MV-4-11 (cell line): ENCODE measurements at places on chromosomes 12 and 14.
A peak's percentile ranks its signal among the peaks of the same experiment; 100 is the strongest.

GRCh38 chr12:108371801-108372344 is 32.8 kb upstream of the CMKLR1 start:
- peak; percentile 62 for DNase-seq

DNA sequence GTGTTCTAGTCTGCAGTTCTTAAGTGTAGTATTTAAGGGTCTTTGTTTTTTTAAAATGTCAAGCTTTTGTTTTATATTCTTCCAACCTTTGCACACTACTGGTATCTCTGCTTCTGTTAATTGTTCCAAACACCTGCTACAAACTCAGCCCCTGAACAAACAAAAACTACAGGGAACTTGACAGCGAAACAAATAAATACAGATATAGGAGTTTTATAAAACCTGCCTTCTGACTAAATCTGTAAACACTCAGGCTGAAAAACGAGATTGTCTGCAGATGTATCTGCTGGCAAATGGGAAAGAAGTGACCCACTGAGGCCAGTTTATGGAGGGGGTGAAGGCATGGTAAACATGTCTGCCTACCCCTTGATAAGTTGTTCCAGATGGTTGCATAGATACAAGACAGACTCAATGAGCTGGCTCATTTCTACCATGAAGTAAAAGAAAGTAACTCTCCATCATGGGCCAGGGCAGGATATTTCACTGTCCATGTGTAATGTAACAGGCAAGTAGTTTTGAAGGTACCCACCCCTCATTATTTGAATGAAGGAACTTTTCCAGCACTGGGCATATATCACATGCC is 75.6 kb downstream of the LMO3 start:
- no peak for DNase-seq

- DNase-seq, result peak; percentile 23
Observed at GRCh38 chr14:72588521-72588920, 305.4 kb downstream of the DPF3 start.

- DNase-seq, result no peak
Observed at GRCh38 chr12:66467932-66468331, 165.6 kb downstream of the HELB start.
